ENCODE measurements at places on chromosomes 5 and 9. TPM values are rescaled to one million over a fixed set of nuclear protein-coding genes. Genes with fewer than 3 reads are reported as not detected.

DNA sequence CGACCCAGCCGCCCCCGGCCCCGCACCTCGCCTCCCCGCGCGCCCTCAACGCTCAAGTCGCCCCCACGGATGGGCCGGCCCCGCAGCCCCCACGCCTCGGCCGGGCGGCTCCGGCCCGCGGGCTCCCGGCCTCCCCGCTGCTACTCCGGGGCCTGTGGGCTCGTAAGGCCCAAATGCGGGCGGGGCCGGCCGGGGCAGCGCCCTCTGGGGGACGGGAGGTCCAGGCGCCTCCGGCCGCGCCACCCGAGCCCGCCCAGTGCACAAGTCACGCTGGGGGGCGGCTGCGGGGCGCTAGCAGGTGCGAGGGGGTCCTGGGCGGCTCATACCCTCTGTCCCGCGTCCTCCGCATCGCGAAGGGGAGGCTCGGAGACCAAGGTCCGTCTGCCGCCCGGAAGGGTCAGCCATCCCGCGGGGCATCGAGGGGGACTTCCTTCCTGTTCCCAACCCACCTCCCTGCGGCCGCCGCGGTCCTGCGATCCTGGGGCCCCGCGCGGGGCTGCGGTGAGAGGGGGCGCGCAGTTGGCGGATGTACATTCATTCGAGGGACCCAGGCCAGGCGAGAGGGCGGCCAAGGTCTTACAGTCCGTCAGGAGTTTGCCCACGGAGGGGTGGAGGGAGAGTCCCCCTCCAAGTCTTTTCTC, at the start of gene CIZ1:
Gene CIZ1, minus strand, starts transcription at position 167 of the 641 bp plus-strand sequence. CDS start 715 bp downstream, outside the sequence.
- DNase-seq: peak; percentile 94

DNA sequence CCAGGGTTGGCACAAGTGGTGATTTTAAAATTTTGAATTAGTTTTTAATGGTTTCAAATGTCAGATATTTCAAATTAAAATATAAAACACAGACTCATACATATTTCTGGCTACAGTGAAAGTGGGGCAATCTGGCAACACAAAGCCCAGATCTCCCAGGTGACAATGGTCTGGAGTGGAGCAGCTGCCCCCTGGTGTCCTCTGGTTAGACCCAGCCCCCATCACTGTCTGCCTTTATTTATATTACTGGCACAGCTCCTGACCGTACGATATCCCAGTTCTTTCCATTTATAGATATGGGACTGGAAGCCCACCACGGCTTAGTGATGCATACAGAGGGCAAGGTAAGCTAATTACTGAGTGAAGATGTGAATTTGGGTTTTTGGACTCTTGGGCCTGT, 37.3 kb downstream of the MACIR start:
- DNase-seq: no peak

GRCh38 chr5:157592594-157592993, 17.0 kb upstream of the ADAM19 start:
- DNase-seq: no peak

DNA sequence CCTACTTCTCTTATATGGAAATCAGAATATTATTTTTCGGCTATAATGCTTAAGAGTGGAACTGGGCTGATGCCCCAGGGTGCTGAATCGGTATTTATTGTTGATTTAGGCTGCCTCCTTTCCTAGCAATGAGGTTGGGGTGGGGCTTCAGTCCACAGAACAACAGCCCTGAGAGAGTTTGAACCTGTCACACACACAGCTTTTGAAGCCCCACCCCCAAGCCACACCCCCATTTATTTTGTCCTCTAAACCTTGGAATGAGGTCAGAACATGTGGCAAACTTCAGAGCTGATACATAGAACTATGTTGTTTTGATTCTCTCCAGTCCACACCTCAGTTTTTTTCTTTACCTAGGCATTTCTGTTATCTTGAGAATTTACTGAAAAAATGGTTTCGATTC, 51.7 kb upstream of the CAMK4 start:
- DNase-seq: no peak

DNA sequence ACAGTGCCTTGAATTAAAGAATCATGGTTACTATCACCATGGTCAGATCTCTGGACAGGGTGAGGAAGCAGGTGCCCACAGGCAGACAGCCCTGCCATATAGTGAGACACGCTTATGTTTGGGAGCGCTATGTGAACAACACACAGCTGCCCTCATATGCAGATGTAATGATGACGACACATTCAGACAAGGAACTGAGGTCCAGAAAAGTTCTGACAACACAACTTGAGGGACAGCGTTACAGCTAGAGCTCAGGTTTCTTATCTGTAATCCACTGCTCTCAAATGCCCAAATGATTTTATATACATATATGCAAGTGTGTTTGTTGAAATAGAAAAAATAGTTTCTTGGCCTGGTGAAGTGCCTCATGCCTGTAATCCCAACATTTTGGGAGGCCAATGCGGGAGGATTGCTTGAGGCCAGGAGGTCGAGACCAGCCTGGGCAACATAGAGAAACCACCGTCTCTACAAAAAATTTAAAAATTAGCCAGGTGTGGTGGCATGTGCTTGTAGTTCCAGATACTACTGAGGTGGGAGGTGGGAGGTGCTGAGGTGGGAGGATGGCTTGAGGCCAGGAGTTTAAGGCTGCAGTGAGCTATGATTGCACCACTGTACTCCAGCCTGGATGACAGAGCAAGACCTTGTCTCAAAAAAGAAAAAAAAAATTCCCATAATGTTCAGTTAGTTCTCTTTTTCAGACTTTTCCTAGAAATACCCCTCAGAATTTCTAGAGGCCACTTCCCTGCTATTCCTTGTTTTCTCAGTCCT, 423.2 kb downstream of the RAB3C start:
- DNase-seq: no peak

GDA gene
- total RNA-seq: 31.4 TPM

Measured in kidney (tissue), 22 donors.